Stimulated activated CD8-positive, alpha-beta memory T cell treated with anti-CD3 and anti-CD28 coated beads, Interleukin-7, amount 100 ng/mL, for 1 hour (primary cell): ENCODE measurements at places on chromosomes 13 and 19.

GRCh38 chr13:97113231-97114001, 108.7 kb upstream of the MBNL2 start:
- DNase-seq: no peak

GRCh38 chr13:26895808-26896466, 135.4 kb upstream of the GPR12 start:
- DNase-seq: no peak

GRCh38 chr19:29216021-29216420, 3.1 kb upstream of the UQCRFS1 start:
- DNase-seq: no peak

DNA sequence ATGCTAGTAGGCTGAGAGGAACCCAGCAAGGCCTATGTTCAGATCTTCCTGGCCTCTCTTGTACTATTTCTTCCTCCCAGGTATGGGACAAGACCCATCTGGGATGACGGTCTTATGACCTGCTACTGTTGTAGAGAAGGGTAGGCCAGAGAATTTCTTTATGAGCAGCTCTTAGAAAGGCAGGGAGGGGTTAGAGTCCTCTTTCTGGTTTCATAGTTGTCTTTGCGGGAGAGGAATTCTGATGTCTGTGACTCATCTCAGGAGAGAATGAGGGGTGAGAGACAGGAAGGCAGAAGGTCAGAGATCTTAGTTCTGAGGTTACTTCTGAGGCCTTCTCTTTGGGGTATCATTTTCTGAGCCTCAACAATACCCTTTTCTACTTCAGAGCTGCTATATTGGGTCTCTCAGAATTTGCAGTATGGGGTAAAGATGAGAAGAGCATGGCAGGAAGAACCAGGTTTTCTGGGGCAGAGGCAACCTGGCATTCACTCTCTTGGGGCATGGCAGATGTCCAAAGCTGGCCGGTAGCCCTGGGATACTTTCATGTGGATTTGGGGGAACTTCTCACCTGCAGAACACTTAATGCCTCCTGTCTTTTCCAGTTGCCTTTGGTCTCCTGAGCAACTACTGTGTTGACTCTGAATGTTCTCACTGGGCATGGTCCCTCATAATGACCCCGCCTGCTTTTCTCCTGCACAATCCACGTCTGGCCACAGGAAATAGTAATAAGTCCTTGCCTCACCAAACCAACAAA, 154.4 kb downstream of the GGACT start:
- DNase-seq: no peak

DNA sequence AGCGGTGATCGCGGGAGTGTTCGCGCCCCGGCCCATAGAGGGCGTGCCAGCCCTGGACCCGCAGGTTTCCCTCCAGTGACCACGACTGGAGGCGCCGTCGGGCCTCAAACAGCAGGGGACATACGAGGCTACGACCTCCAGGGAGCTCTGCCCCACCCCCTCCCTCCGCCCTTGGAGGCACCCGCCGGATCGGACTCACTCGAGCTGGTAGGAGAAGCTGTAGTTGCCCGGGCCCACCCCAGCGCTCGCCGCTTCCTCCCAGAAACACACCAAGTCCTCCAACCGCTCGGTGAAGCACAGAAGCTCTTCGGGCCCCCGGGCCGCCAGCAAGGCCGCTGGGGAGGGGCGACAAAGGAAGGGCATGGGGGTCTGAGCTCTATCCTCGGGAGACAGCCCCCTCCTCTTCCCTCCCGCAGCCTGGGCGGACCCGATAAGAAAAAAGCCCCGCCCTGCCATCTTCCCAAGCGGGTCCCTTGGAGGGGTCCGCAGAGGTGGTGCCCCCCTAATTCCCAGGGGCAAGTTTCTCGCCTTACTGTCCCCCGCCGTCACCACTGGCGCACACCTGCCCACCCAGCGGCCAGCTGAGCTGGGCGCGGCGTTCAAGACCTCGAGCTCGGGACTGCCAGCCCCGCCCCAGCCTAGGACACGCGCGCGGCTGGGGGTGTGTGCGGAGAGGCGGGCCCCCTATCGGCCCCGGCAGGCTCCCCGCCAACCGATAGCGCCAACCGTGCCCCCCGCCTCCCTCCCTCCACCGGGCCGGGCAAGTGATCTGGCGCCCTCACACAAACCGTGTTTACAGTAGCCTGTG, 1.0 kb downstream of the EPOR start:
- no peak for DNase-seq

DNA sequence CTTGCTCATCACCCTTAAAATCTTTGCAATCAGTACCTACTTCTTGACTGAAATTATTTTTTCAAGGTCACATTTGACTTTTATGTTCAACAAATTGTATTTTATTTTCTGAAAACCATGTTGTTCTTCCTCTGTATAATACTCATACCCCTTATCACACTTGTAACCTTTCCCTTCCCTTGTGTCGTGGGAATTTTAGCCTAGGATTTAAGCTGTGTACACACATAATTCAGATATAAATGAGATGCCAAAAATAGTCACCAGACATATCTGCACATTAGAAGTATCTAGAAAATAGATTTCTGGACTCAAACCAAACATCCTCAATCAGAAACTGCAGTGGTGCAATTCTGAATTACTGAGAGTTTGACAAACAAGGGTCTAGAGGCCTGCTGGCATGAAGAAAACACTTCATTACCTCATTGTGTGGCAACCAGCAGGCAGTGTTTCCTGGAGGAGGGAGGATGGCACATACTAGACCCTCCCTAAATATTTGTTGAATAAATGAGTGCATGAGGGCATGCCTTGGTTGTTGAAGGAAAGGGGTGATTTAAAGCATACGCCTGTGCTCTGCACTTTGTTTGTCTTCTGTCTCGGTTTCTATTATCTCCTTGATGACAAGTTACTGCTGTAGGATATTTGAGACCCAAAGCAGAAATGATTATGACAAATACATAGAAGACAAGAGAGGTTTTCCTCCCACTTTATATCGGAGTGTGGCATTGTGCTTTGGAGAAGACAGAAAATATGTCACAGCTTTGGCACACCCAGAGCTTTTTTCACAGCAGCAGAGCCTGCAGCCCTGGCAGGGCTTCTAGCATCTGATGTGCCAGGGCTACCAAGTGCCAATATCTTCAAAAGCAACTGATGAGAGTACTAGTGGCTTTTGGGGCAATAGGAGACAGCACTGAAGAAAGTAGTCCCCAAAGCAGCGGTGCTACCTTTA, 881.1 kb downstream of the PCDH9 start:
- no peak for DNase-seq

- DNase-seq: no peak
Observed at GRCh38 chr13:104937881-104938280, 1597.6 kb downstream of the EFNB2 start.

GRCh38 chr13:41383386-41383785, 72.3 kb downstream of the NAA16 start:
- DNase-seq: no peak

- no peak for DNase-seq
Observed at GRCh38 chr13:74015137-74015536, 119.1 kb downstream of the KLF12 start.

DNA sequence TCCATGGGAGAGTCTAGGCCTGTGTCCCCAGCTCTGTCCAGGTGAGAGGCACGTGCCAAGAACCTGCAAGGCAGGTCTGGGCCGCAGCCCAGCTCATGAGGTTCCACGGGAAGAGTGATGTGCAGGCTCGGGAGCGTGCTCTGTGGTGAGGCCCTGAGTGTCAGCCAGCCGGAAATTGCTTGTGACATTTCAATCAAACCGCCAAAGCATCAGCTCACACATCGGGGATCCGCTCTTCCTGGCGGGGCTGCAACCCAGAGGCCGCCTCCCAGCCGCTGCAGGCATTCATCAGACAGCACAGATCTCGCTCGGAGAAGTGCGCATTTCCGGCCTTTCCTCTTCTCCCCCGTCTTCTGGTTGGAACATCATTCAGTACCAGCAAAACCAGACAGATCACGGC, 109.3 kb downstream of the KDM4B start:
- no peak for DNase-seq

DNA sequence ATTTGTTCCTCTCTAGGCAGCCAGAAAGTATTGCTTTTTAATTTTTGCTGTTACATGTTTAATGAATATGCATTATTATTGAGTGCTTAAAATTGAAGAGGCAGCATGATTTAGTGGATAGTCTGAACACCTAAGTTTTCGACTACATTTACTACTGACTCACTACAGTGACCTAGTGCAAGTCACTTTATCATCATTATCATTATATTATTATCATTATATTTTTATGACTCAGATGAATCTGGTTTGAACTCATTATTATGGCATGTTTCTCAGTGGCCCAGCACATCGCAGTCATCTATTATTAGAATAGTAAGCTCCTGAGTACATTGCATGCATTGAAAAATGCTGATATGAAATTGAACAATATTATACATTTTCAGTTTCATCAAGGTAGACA, 351.2 kb upstream of the PRR20A start:
- no peak for DNase-seq
